ENCODE measurements at places on chromosomes 2 and 18.

DNA sequence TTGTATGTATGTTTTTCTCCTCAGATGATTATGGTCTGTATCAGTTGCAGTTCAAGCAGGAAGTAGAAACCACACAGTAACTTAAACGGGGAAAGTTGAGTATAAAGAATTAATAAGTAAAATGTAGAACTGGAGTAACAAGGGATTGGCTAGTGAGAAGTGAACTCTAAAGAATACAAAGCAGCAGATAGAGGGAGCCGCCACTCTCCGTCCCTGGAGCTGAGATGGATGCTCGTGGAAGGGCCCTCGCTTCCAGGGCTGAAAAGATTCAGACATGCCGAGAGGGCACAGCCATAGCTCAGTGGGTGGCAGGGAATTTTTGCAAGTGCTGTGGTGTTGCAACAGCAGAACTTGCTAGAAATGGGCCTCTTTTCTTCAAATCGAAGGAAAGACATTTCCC is 155.8 kb downstream of the COL6A3 start:
- no peak for DNase-seq

GRCh38 chr2:121345101-121345500 is 60.1 kb upstream of the TFCP2L1 start:
- no peak for DNase-seq

DNA sequence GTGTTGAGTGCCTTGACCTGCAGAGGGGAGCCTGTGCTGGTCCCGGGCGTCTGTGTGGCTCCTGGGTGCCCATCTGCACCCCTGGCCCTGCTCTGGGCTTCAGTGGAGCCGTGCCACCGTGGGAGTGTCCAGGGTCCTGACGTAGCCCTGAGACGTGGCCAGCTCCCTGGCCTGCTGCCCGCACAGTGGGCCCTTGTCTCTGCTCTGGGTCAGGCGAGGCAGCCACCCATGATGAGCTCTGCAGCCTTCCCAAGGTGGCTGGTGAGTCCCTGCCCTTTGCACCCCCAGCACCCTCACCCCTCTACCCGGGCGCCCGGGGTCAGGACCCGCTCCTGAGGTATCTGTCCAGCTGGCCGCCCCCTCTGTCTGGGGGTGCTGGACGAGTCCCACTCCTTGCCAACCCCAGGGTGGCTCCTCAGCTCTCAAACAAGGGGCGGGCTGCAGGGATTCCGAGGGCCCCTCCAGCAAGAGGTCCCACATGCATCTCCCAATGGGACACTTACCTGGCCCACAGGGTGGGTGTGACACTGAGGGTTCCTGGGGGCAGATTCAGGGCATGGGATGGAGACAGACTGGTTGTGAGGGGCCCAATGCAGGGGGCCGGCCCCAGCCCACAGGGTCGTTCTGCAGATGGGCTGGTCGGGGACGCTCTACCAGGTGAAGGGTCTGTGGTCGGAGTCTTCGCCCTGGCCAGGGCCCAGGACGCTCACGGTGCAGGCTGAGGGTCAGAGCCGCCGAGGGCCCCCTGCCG is 2.4 kb downstream of the NEU4 start:
- DNase-seq: no peak

- DNase-seq: no peak
These were observed 38.7 kb downstream of the MAP4K4 start for GRCh38 chr2:101736233-101736632.

DNA sequence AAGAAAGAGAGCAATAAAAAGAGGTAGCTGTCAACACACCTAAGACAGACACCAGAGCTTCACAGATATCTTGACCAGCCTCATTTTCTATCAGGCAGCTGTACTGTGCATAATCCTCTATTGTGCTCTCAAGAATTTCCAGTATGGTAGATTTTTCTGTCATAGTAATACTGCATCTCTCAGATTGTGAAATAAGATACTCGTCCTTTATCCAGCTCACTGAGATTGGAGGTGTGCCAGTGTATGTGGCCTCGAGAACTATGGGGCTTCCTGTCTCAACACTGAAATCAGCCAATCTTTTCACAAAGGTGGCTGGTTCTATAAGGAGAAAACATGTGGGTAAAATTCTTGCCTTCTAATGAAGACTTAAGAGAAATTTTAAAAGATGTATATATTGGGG is 88.9 kb downstream of the TTN start:
- DNase-seq: no peak

DNA sequence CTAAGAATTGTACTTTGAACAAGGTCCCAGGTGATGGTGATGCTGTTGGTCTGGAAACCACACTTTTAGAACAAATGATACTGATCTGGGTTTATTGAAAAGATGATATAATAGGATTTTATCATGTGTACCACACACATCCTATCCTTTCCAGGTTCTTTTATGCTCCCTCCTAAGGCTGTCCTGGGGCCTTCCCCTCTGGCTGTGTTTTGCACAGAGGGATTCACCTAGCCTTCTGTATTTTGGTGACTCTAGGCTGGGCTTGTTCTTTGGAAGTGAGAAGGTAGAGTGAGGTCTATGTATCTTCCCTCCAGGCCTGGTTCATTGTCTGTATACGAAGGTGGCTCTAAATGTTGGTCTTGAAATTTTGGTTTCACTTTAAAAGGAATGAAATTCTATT is 12.7 kb downstream of the ANXA4 start:
- no peak for DNase-seq

- no peak for DNase-seq
These were observed 6.2 kb downstream of the ASTL start for GRCh38 chr2:96131813-96132745.

DNA sequence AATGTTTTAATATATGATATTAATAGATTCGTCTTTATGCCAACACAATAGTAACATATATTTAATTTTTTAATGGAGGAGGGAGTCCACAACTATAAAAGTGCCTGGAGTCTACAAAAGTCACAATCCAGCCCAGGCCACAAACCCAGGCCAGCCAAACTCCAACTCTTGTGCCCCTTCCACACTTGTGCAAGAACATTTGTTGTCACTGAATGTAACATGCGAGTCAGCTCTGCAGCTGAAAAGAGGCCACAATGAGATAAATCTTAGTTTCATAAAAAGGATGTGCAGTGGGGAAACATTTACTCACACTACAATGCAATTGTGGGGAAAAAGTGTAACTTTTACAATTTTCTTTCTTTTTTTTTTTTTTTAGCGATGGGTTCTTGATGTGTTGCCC is 110.8 kb downstream of the MCFD2 start:
- DNase-seq: no peak

DNA sequence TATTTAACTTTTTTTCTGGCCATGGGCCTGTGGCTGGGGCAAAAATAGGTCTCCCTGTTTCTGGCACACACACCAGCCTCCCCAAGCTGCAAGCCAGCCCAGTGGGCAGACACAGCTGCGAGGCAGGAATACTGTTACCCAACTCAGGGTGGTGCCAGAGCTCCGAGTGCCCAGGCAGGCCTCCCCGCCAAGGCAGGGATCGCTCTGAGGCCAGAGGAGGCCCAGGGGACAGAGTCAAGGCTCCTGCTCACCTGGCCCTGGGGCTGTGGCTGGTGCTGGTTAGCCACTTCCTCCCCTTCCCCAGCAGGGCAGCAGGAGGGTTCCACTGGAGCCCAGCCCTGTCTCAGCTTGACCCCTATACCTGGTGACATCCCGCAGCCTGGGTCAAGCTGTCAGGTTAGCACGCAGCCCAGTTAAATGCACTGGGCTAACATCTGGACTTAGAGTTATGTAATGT is 67.1 kb upstream of the EPAS1 start:
- no peak for DNase-seq

- no peak for DNase-seq
These were observed 2.4 kb upstream of the ARHGEF4 start for GRCh38 chr2:130834091-130834930.

DNA sequence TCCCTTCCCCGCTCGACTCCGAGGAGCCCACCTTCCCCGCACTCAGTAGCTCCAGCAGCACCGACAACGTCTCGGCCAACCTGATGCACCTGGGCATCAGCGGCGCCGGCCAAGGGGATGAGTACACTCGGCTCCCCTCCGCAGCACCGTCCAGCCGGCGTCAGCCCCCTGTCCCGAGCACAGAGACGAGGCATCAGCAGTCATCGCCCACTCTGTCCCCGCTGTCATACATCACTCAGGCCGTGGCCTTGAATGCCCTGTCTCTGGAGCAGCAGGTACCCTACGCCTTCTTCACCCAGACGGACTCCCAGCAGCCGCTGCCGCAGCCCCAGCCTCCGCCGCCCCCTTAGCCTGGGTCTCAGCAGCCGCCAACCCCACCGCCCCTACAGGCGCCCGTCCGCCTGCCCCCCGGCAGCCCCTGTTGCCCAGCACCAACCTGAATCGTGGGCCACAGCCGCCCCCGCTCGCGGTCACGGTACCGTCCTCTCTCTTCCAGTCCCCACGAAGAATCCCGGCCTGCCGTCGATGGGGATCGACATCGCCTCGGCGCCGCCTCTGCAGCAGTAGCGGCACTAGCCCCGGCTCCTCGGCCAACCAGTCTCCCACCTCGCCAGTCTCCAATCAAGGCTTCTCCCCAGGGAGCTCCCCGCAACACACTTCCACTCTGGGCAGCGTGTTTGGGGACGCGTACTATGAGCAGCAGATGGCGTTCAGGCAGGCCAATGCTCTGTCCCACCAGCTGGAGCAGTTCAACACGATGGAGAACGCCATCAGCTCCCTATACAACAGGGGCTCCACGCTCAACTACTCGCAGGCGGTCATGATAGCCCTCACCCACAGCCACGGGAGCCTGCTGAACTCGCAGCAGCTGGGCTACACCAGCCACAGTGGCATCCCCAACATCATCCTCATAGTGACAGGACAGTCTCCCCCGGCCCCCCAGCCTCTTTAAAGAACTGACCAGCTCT is 1195.9 kb upstream of the CHAC2 start:
- DNase-seq: no peak

- DNase-seq: no peak
These were observed 360.7 kb downstream of the ZEB2 start for GRCh38 chr2:144159240-144159639.

DNA sequence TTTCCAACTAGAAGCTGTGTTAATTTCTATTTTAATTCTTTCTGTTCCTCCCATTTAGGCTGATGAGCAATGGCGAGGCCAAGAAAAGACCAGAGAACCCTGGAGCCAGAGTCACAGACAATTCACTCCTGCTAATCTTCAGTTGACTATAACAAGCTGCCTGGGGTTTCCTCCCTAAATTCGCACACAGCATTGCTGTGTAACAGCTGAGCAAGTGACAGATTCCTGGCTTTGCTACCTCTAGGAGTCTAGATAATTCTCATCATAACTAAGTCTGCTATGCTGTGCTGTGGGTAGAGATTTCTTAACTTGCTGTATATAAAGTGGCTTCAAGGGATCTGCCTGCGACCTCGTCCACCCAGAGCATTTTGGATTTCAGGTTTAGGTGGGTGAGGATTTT is 131.3 kb upstream of the REV1 start:
- DNase-seq: no peak

- DNase-seq: no peak
These were observed 5.8 kb upstream of the DGUOK start for GRCh38 chr2:73920577-73921545.

Measured in stimulated activated CD8-positive, alpha-beta memory T cell treated with anti-CD3 and anti-CD28 coated beads, Interleukin-2, amount 100 ng/mL, for 1 hour (primary cell).